Aorta (tissue), 5 donors: ENCODE measurements at places on chromosomes 2 and 18.

GRCh38 chr2:48339451-48339850 lies 190.5 kb upstream of the STON1 start:
- DNase-seq, result no peak

GRCh38 chr2:178845566-178846457 lies 38.6 kb upstream of the TTN start:
- DNase-seq, result no peak

DNA sequence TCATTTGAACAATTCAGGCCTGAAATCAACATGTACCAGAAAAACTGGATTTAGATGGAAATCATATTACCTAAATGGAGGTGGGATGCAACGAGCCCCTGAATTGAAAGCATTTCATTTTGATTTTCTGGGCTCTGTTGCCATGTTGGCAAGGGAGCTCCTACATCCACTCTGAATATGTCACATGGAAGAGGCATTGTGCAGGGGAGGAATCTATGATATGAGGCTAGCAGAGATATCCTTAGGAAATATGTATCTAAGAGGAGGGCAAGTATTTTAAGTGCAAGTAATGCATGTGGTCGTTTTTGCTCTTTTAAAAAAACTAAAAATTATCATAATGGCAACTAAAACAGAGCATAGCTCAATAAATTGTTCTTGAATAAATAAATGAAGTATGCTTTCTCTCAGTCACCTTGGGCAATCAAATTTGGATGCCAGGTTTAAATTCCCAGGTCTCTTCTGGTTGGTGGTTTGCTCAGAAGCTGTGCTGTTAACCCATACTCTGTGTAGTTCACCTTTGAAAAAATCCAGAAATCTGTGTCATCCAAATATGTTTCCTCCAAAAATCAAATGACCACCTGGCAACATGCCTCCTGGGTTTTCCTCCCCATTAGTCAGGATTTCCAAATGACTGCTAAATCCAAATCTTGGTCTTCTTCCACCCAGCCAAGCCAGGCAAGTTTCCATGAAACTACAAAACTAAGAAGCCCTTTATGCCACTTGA lies 6.5 kb upstream of the LGALSL start:
- no peak for DNase-seq

GRCh38 chr2:133568172-133568571 lies at the start of gene NCKAP5:
NCKAP5 (minus strand) TSS chr2:133568463; CDS start chr2:133517526, 50,937 bp downstream.
- DNase-seq, result no peak

DNA sequence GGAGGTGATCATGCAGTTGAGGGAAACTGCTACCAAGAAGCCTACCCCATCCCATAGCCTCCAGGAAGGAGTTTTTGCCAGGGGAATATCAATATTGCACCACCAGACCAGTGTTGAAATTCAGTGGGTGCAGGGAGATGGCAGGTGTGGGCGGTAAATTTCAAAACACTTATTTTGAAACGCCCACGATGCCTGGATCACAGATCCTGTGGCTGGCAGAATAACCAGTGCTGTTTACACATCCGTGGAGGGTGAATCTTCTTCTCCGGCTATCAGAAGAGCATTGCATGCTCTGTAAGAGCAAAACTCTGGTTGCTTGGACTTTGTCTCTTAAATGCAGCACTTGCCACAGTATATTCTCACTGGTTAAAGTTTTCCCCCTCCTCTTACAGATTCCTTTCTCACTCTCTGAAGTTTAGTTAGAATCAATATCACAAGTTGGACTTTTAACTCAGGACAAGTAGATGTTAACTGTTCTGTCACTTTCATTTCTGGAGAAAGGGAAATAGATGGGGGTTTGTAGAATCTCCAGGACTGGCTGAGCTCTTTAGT lies 70.5 kb upstream of the ZCCHC2 start:
- no peak for DNase-seq

- no peak for DNase-seq
Measured at GRCh38 chr2:47720559-47720958, 62.4 kb upstream of the MSH6 start.

DNA sequence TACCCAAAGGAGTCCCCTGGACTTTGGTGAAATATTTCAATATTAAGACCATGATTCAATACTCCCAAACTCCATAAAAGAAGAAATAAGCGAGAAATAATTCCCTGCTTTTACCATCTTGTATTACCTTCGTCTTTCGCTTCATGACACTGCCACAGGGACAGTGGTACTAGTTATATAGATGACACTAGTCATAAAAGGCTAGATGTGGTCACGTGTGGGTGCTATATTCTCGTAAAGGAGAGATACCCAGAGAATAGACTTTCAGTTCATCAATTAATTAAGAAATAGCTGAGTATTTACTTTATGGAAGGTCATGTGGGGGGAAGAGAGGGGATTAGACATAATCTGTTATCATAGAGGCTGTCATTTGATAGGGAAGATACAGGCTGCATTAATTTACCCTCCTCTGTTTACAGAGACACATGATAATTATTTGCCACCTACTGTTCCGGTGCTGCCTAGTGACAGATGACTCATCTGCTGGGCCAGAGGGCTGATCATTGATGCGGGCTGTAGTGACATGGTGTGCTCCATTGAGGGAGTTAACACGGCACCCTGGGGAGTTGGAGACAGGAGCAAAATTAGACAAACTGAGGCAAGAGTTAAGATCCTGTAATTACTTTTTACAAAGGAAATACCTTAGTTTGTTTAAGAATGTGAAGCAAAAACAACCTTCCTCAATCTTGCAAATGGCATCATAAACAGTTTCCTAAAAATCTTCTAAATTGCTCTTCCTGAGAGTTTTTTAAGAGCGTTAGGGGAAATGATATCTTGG lies 78.2 kb upstream of the ITGB6 start:
- no peak for DNase-seq

DNA sequence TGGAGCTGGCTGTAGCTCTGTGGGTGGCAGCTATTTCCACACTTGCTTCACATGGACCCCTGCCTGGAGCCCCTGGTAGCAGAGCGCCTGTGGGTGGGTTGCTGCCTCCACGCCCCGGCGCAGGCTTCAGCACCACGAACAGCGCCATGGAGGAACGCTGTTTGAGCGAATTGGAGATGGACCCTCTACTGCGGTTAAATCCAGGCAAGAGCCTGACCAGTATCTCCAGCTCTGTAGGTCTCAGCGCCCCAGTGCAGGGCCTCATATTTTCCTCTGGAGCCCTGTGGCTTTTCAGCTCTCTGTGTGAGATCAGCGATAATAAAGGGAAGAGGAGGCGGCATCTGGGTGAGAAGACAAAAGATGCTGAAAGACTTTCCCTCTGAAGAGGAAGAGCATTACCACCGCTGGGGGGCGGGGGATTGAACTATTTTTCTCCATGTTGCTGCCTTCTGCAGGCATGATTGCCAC lies 12.0 kb downstream of the ONECUT2 start:
- DNase-seq, result no peak

- DNase-seq, result no peak
Measured at GRCh38 chr2:11492244-11492643, 26.3 kb upstream of the E2F6 start.

DNA sequence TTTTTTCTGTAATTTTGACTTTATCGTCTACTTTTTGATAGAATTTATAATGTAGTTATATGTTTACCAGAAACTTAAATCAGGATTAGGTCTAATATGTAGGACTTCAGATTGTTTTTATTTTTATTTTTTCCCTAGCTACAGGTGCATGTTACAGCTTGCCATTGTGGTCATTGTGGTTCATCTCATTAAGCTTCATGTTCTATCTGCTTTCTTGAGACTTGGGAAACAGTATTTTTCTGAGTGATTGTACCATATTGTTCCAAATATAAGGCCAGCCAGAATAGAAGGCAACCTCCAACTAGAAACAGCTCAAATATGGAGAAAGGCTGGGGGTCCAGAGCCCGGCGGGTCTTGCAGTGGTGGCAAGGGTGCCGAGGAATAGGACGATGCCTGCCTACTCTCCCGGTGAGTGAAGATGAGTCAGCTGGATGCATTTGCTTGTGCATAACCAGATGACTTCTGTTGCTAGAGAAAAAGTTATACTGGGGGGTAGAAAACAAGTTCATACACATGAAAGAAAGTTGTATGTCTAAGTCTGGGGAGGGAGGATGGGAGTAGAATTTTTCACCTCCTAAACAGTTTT lies 188.4 kb downstream of the CCDC85A start:
- DNase-seq, result no peak

- DNase-seq, result no peak
Measured at GRCh38 chr2:239222312-239222660, 178.5 kb downstream of the HDAC4 start.

GRCh38 chr2:19899985-19900930 lies 1.5 kb downstream of the TTC32 start:
- DNase-seq, result no peak

DNA sequence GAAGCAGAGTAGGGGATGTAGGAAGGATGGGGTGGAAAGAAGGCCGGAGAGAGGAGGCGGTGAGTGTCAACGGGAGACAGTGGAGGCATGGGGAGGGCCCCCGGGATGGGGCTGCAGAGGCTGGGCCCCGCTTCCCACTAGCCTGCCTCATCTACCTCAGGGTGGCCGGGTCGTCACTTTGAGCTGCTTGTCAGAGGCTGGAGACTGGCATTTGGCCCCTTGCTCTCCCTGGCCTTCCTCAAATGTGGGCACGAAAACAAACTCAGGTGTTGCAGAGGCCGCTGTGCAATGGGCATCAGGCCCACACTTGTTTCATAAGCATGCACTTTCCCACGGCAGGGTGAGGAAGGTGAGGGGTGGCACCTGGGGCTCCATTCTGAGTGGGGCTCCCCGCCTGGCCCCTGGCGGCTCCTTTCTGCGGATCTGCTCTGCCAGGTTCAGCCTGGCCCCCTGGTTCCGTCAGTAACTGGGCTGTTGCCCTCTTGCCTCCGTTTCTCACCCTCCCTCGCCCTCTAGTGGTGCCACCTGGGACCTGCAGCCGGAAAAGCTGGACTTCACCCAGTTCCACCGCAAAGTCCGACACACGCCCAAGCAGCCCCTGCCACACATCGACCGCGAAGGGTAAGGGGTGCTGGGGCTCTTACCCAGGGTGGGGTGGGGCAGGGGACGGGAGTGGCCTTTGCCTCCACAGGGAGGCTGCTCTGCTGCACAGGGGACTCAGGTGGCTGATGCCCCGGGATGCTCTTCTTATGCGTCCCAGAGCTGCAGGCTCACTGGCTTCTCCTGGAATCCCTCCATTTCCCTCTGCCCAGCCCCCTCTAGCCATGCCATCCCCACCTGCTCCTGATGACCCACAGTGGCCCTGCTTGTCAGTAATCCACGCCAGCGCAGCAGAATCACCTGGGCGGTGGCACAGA lies 125.4 kb downstream of the CTIF start:
- peak; percentile 80 for DNase-seq

- DNase-seq, result no peak
Measured at GRCh38 chr2:210557721-210558120, 1.3 kb downstream of the CPS1 start.
